Activated naive CD4-positive, alpha-beta T cell treated with anti-CD3 and anti-CD28 coated beads, Interleukin-2, amount 50 U/mL, for 16 hours (primary cell): ENCODE measurements at places on chromosomes 1 and 21.

DNA sequence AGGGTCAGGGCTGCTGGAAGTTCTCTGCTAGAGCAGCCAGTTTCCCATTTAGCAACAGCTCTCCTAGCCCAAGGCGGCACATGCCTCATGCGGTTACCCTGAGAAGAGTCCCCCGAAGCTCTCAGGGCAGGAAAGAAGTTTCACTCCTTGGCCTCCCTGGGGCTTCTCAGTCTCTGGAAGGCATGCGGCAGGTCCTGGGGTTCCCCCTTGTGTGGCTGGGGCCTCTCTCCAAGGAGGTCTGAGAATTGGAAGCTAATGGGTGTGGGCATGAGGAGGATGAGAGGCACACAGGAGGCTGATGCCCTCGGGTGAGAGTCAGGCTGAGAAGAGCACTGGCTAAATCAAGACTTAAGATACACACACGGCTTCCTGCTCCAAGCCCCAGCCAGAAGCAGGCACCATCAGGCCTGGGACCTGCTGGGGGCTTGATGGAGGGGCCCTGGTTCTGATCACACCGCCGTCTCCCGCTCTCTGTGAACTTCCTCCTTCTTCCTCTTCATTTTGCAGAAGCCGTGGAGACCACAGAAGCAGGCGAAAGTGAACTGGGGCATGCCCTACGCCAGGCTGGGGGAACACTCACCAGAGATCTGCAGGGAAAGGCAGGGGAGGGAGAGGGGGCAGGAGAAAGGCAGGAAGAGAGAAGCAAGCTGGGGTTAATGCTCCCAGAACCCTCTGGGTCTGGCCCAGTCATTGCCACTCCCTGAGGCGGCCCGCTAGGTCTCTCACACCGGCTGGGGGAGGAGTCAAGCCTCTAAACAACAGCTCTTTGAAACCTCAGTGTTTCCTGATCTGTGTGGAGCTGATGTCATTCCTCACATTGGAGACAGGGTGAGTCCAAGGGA is 15.1 kb downstream of the BLACAT1 start:
- DNase-seq: peak; percentile 62

DNA sequence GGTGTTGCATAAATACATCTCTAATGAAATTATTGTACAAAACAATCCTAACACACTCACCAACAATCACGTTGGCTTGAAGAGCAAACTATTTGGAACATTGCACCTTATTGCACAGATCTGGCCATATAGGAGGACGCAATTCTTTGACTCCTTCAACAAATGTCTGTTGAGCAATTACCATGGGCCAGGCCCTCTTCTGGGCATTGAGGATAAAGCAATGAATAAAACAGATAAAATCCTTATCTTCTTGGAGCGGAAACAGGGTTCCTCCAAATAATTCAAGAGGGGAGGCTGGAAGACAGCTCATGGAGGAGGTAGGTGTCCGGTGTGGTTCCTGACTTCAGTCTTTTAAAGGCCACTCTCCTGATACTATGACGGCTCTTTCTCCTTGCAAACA is 43.3 kb downstream of the PAX7 start:
- DNase-seq: no peak

DNA sequence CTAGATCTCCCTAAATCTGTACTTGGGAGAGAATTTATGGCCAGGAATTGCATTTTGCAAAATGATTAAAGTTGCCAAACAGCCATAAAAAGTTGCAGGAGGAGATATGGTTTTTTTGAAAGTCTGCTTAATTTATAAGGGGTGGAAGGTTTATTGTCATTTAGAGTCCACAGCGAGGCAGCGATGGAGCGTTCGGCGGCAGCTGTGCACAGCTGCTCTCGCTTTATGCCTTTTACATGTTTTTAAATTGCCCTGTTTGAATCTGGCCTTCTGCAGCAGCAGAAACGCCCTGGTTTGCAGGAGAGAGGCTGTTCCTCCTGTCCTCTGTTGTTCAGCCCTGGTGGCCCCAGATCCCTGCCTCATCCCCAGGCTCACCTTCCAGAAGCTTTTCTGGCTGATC is 144.9 kb upstream of the POU3F1 start:
- DNase-seq: no peak

- DNase-seq: no peak
These were observed 57.3 kb downstream of the SDCCAG8 start for GRCh38 chr1:243312952-243313634.

- no peak for DNase-seq
These were observed 351.6 kb upstream of the PLXNA2 start for GRCh38 chr1:208595745-208596144.

- no peak for DNase-seq
These were observed 1.2 kb downstream of the CLSPN start for GRCh38 chr1:35768350-35769187.

- DNase-seq: no peak
These were observed 2.2 kb downstream of the PIGV start for GRCh38 chr1:26789931-26790330.

GRCh38 chr1:82139751-82140468 is 339.2 kb downstream of the ADGRL2 start:
- no peak for DNase-seq

GRCh38 chr1:200877839-200878551 is 5.2 kb downstream of the GPR25 start:
- DNase-seq: no peak

GRCh38 chr21:46181953-46182547 is 2.2 kb downstream of the SPATC1L start:
- no peak for DNase-seq

- no peak for DNase-seq
These were observed 169.4 kb downstream of the GALNT2 start for GRCh38 chr1:230236301-230237008.

GRCh38 chr1:26477446-26478152 is 5.4 kb downstream of the HMGN2 start:
- no peak for DNase-seq

DNA sequence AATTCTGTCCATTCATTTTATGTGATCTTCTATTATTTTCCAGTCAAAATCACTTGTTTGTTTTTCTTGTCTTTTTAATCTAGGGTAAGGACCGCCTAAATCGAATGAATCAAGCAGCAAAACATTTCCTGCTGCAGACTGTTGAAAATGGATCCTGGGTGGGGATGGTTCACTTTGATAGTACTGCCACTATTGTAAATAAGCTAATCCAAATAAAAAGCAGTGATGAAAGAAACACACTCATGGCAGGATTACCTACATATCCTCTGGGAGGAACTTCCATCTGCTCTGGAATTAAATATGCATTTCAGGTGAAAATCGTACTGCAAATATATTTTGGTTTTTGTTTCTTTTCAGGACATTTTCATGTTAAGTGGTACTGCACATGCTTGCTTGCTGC is 20.5 kb downstream of the CLCA4 start:
- DNase-seq: no peak

GRCh38 chr1:6358144-6358624 is 35.4 kb downstream of the ACOT7 start:
- DNase-seq: no peak

DNA sequence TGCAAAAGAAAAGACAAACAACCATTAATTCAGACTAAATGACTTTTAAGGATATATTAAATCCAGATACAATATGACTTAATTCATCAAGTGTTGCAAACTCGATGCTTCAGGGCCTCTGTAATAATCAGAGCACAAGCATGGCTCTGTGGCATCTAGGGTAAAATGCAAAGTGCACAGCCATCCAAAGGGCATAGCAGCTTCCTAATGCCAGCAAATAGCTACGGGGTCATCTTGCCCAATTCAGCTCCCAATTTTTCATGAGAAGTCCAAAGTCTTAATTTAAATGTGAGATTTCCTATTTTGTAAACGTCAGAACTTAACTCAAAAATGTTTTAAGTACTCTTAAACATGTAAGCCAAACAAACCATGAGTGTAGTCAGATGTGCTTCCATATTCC is 7.9 kb downstream of the SELE start:
- DNase-seq: no peak

DNA sequence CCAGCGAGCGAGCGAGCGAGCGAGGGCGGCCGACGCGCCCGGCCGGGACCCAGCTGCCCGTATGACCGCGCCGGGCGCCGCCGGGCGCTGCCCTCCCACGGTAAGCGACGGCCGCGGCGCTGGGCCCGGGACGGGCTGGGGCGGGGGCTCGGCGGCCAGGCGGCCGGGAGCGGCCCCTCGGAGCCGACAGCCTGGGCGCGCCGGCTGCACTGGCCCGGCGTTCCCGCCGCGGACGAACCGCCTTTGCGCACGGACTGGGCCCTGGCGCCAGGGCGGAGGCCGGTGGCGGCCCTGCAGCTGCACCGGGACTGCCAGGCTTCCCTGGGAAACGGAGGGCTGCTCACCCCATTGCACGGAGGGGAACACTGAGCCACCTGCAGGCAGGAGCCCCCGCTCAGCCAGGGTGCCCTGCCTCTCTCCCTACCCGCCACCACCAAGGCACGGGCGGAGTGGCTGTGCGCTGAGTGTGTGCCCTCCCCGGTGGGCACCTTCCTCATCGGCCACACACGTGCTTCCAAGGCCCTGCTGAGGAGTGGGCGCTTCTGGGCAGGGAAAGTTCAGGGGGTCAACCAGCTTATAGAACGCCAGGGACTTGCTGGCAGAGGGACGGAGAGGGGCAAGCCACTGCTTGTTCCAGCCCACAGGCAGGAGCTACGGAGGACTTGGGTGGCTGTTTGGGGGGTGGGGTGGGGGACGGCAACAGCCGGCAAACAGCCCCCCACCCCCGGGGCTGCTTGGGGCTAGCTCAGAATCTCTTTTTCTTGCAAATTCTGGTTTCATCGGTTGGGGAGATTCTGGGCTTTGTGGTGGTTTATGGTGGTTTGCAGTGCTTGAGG is 532 bp downstream of the CSF1 start:
- peak; percentile 42 for DNase-seq

DNA sequence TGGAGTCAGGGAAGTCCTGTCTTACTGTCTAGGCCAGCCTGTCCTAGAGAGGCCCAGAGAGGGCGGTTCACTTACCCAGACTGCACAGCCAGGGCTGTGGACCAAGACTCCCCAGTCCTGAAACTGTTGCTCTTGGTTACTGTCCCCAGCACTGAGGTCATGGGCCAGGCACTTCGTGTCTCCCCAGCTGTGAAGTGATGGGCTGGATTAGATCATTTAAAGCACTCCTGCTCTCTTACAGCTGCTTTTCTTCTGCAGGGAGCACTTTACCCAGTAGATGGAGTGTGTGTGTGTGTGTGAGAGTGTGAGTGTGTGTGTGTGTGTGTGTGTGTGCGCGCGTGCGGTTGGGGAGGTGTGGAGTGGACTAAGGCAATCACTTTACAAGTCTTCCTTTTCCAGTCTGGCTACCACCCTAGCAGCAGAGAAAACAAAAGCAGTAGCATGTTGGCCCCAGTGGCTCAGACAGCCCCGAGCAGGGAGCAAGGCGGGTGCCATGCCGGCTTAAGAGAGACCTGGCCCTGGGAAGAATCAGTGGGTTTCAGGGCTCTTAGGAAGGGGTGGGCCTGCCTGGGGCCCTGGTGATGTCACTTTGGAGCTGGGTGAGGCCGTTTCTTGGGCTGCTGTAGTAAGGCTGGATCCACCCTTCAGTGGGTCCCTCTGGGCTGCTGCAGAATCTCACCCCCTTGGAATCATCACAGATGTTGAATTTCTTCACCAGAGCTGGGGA is 2.4 kb downstream of the SPSB1 start:
- no peak for DNase-seq

DNA sequence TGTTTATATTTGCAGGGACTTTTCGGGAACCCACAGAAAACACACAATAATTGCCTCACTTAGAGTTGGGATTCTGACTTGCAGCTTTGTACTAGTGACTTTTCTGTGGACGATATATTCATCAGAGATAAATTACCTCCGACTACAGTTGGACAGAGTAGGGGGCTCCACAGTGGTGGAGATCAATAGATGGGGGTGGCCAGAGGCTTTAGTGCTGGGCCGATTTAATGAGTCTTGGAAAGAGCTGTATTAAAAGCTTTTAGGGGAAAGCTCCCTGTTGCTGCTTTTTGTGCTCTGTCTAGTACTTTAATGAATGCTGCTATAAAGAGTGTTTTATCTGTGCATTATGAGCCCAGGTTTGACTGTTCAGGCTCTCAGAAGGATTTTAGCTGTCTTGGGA is 359.2 kb upstream of the DPYD start:
- DNase-seq: no peak

- DNase-seq: no peak
These were observed 25.0 kb upstream of the UAP1 start for GRCh38 chr1:162536511-162536910.

- no peak for DNase-seq
These were observed 43.1 kb downstream of the PBX1 start for GRCh38 chr1:164602101-164602422.

DNA sequence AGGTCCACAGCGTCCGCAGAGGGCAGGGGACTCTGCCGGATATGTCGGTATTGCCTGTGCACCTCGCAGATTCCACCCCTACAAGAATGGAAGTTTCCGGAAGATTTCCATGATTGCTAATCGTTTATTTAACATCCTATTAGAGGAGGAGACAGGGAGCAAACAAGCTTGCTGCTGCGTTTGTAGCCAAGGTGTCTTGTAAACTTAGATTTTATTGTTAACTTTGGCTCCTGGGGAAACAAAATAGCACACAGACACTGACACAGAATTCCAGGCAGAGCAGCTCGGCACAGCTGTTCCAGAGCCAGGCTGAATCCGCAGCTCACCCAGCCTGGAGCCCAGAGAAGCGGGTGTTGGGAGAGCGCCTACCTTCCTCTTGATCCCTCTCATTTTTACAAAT is 75.7 kb downstream of the AJAP1 start:
- no peak for DNase-seq

DNA sequence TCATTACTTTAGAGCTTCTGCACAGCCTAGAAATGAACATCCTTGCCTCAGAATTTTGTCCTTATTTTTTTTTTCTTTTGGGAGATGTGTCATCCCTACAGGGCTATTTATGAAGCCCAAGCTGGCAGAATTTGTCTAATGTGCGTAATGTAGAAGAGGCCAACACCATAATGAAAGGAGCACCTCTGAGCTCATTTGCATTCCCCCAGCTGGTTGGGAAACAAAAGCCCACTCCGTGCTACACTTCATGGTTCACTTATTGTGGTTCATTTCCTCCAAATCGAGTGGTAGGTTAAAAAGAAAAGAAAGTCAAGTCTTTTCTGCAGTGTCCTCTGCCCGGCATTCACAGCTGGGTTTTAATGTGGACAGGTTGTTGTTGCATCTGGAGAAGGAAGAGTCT is 73.5 kb downstream of the KAZN start:
- DNase-seq: no peak

DNA sequence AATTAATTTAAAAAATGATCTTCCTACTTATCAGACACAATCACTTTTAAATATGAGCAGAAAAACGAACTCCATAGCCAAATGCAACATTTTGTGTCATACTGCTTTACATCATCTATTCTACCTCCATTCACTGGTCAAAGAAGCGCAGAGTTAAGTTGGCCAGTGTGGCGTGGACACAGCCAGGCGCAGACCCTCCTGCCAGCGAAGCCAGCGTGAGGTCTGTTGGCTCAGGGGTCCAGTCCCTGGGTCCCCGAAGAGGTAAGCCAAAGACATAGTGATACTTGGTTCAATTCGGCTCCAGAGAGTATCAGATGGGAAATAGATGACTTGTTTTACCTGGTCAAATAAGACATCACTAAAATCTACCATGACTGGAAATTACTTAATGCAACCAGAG is 59.2 kb downstream of the B3GALT5 start:
- no peak for DNase-seq

GRCh38 chr1:155499953-155500639 is 62.5 kb downstream of the ASH1L start:
- DNase-seq: no peak
